Dermis blood vessel endothelial cell (primary cell): ENCODE measurements at places on chromosomes 16 and 17. TPM values are rescaled to one million over a fixed set of nuclear protein-coding genes. Genes with fewer than 3 reads are reported as not detected.

DNA sequence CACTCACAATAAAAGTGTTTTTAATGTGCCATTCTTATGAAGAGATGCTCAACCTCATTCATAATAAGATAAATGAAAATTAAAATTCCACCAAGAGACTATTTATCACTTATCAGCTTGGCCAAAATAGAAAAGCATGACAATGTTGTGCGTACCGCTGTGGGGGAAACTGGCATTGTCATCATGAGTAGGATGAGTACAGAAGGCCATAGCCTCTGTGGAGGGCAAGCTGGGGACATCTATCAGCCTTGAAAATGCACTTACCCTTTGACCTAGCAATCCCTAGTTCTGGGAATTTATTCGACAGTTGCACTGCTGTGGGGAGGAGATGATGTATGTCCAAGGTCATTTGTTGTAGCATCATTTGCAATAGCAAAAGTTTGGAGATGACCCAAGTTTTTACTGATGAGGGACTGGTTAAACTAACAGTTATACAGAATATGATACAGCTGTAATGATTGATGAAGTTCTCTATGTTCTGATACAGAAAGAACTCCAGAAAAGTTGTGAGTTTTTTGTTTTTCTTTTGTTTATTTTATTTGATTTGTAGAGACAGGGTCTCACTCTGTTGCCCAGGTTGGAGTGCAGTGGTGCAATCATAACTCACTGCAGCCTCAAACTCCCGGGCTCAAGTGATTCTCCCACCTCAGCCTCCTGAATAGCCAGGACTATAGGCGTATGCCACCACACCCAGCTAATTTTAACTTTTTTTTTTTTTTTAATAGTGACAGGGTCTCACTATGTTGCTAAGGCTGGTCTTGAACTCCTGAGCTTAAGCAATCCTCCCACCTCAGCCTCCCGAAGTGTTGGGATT lies 13.7 kb upstream of the PRKCB start:
- DNase-seq, result no peak

GRCh38 chr17:4369557-4370230 lies 3.2 kb upstream of the UBE2G1 start:
- no peak for DNase-seq

DNA sequence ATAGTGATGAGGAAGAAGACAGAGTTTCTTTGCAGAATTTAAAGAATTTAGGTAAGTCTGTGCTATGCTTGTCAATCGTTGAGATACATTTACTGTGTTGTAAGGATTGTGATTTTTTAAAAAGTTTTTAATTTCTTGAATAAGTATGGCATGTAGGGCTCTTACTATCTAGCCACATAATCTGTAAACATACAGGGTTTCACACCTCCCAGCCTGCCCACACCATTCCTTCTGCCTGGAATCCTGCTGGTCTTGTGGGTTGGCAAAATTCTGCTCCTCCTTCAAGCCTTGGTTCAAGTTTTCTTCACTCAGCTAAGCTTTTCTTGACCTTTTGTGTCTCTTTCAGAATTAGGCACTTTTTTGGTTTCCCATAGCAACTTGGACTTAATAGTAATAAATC lies 7.5 kb downstream of the ZNHIT3 start:
- no peak for DNase-seq

- DNase-seq, result no peak
Observed at GRCh38 chr17:38565853-38566665, 39.7 kb downstream of the SRCIN1 start.

GRCh38 chr17:72104863-72105234 lies 16.0 kb upstream of the SOX9 start:
- no peak for DNase-seq

PIRT gene
- total RNA-seq, result not detected in 2 replicates

TERF2IP gene
- 54.4 and 66.4 TPM in 2 replicates for total RNA-seq
